ENCODE measurements at places on chromosomes 6 and 20.

DNA sequence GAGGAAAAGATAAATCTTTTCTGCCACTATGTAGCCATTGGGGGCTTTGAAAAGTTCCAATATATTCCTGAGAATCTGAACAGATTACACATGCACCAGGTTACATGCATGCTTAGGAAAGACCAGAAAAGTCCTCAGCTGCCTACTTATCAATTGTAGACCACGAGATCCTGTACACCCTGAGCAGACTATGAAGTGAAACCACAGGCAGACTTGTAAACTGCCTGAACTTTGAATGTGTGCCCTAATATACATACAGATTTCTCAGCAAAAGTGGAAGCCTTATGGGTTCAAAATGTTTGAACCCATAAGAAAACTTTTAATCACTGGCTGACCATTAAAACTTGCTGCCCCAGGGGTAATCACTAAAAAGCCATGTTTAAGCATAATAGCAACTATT lies 273.5 kb upstream of the RUNX2 start:
- no peak for DNase-seq

GRCh38 chr20:57587278-57587988 lies 26.5 kb downstream of the PCK1 start:
- DNase-seq, result no peak

GRCh38 chr6:48817333-48818051 lies 645.6 kb downstream of the MMUT start:
- DNase-seq, result no peak

DNA sequence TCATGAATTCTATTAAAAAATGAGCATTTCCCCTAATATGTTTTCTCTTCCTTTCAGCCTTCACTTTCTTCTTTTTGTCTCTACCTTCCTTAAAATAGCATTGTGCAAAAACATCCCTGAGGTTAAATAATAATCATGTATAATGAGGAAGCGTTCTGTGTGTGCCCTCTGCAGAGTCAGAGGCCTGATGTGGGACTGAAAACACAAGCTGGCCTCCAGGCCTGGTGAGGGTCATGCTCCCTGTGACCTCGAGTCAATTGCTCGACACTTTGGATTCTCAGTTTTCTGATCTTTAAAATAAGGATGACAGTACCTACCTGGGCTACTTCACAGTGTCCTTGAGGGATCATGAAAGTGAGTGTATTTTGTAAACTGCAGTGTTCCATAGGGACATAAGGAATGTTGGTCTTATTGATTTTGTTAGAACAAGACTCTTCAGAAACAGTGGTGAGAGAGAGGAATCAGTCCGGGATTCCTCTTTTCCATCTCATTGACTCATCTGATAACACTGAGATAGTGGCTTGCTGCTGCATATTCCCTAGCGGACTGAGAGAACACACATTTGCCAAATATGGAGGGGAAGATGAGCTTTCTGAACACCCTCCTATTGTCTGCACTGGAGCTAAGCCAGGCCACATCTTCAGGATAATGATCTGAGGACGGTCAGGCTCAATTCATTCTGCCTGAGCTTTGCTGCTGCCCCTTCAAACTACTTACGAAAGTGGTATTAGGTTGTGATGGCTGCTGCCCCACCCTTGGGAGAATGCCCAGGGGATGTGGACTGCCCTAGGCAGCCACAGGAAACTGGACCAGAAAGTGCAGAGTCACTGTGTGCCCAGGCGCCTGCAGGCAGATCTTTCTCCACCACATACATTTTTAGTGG lies 39.6 kb upstream of the PDE7B start:
- no peak for DNase-seq

DNA sequence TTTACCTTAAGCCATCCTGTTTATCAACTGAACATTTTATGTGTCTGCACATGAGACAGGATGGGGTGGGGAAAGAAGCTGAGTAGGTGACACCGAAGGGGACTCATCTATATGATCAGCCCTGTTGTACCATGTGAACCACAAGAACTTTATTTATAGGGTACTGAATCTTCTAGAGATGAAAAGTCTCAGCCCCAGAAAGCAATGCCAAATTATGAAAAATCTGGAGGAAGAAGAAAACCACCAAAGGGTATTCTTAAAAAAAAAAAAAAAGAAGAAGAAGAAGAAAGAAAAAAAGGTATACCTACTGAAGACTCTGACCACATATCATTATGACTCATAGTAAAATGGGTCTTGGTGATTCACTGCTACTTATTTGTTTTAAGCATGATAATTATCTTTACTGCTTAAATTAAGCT lies 39.8 kb upstream of the HBS1L start:
- DNase-seq, result no peak

- no peak for DNase-seq
These were observed 181.5 kb downstream of the FUT9 start for GRCh38 chr6:96197241-96197640.

- no peak for DNase-seq
These were observed 169.4 kb downstream of the TRDN start for GRCh38 chr6:123467392-123467791.

DNA sequence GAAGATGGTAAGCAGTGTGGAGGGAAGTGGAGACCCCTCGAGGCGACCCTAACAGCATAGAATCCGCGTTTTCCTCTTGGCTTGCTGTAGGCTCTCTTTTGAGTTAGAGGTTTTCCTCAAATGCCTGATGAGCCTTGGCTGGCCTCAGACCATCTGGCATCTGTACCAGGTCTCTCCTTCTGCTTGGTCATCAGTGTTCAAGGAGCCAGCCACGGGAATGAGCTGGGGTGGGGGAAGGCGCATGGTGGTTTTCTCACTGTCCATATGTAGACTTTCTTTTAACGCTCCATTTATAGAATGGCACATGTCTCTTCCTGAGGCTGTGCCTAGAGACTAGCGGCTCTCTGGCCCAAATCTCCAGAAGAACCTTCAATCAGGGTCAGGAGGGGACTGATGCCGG lies 8.1 kb upstream of the GUCA1A start:
- DNase-seq, result no peak
